ENCODE measurements at places on chromosomes 3 and 15. TPM values are rescaled to one million over a fixed set of nuclear protein-coding genes. Genes with fewer than 3 reads are reported as not detected.
A peak's percentile ranks its signal among the peaks of the same experiment; 100 is the strongest.

GRCh38 chr3:49607105-49607591 is 52.9 kb downstream of the BSN start:
- DNase-seq = no peak

- no peak for DNase-seq
Measured at GRCh38 chr15:99163271-99164062, 58.6 kb downstream of the SYNM start.

GRCh38 chr3:87607234-87607633 is 330.9 kb upstream of the POU1F1 start:
- no peak for DNase-seq

DNA sequence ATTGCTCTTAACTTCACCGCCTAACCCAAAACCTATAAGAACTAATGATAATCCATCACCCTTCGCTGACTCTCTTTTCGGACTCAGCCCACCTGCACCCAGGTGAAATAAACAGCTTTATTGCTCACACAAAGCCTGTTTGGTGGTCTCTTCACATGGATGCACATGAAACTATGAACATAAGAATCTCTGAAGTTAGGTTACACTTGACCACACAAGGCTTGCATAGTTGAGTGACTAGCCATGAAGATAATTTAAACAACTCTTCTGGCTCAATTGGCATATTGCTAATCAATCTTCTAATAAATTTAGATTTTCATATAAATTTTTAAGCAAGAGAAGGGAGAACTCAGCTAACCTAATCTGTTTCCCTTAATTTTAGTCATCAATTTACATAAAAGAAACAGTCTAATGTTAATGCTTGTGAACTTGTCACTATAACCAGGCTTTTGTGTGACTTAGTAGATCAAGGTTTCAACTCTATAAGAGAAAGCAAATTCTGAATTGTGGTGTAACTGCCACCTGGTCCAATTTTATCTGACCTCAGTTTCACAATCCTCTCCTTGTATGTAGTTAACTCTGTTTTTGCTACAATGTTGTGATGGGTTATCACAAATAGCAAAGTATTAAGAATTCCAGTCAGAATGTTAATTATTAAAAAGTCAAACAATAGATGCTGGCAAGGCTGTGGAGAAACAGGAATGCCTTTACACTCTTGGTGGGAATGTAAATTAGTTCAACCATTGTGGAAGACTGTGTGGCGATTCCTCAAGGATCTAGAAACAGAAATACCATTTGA is 82.0 kb downstream of the HHLA2 start:
- DNase-seq = no peak

GRCh38 chr15:61138156-61138555 is 90.9 kb downstream of the RORA start:
- DNase-seq = no peak

- no peak for DNase-seq
Measured at GRCh38 chr3:103937094-103937493, 1429.6 kb upstream of the ALCAM start.

- no peak for DNase-seq
Measured at GRCh38 chr3:196749125-196749524, 9.5 kb downstream of the PAK2 start.

GRCh38 chr3:31412832-31413231 is 119.9 kb upstream of the STT3B start:
- no peak for DNase-seq

GRCh38 chr3:126320517-126321293 is 36.5 kb downstream of the KLF15 start:
- no peak for DNase-seq

DNA sequence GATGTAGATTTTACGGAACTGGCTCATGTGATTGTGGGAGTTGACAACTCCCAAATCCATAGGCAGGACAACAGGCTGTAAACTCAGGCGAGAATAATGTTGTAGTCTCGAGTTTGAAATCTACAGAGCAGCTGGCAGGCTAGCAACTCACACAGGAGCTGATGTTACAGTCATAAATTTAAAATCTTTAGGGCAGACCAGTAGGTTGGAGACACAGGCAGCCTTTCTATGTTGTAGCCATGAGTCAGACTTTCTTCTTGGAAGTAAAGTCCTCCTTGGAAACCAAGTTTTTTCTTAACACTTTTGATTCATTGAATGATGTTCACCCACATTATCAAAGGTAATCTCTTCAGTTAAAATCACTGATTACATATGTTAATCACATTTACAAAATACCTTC is 89.1 kb upstream of the ALCAM start:
- DNase-seq = no peak

GRCh38 chr3:131975047-131975446 is 59.8 kb downstream of the CPNE4 start:
- no peak for DNase-seq

GRCh38 chr15:39453620-39454019 is 127.3 kb upstream of the THBS1 start:
- no peak for DNase-seq

DNA sequence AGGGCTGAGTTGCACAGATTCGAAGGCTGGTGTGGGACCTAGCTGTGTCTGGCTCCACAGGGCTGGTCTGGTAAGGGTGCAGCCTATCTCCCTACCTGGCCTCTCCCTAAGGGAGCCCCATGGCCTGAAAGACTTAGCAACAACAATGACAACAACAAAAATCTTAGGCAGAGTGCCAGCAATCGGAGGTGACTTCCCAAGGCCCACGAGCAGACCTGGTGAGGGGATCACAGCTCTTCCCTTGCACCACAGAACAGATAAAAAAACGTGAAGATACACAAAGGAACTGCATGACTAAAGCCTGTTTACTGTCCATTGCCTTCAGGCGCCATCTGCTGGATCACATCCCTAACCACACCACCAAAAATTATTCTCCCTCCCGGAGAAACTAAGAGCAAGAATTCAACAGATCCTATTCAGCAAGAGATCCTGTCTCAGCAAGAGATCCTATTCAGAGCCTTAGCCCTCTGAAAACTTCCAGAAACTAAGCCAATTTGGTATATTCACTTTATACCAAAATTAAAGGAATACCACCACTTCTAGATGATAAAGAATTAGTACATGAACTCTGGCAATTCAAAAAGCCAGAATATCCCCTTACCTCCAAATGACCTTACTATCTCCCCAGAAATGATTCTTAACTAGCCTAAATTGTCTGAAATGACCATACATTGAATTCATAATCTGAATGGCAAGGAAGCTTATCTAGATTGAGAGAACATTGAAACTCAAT is 24.1 kb upstream of the OR5K4 start:
- peak; percentile 18 for DNase-seq

DNA sequence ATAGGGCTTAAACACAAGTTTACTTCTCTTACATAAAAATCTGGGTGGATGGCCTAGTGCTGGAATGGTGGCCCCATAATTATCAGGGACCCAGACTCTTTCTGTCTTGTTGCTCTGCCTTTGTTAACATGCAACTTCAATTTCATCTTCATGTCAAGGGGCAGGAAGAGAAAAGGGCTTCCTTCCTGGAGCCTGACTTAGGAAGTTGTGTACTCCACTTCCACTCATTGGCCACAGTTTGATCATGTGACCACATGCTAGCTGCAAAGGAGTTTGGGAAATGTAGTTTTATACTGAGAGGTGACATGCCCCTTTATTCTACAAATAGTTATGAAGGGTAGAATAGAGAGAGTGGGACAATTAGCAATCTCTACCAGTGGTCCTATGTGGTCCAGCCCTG is 39.3 kb downstream of the RHCG start:
- DNase-seq = no peak

DNA sequence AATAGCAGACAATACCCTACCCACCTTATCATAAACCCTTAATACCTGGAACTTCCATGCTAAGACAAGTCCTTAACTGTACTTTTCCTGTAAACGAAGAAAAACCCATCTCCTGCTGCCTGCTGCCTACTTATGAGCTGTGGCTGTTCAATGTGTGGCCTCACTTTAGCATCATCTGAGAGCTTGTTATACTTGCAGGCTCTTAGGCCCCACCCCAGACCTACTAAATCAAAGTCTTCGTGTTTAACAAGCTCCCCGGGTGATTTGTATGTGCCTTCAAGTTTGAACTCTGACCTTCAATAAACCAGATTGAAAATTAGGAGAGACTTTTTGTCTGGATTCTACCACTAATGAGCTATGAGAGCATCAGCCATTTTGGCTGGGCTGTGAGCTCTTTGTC is 29.3 kb downstream of the TMEM41A start:
- no peak for DNase-seq

GRCh38 chr3:125220183-125220582 is 7.6 kb upstream of the SLC12A8 start:
- DNase-seq = no peak

- peak; percentile 54 for DNase-seq
Measured at GRCh38 chr15:67138891-67139855, 73.8 kb downstream of the SMAD3 start.

- no peak for DNase-seq
Measured at GRCh38 chr3:156448300-156448699, 106.6 kb downstream of the SSR3 start.

- no peak for DNase-seq
Measured at GRCh38 chr15:87744815-87745214, 511.7 kb downstream of the NTRK3 start.

DNA sequence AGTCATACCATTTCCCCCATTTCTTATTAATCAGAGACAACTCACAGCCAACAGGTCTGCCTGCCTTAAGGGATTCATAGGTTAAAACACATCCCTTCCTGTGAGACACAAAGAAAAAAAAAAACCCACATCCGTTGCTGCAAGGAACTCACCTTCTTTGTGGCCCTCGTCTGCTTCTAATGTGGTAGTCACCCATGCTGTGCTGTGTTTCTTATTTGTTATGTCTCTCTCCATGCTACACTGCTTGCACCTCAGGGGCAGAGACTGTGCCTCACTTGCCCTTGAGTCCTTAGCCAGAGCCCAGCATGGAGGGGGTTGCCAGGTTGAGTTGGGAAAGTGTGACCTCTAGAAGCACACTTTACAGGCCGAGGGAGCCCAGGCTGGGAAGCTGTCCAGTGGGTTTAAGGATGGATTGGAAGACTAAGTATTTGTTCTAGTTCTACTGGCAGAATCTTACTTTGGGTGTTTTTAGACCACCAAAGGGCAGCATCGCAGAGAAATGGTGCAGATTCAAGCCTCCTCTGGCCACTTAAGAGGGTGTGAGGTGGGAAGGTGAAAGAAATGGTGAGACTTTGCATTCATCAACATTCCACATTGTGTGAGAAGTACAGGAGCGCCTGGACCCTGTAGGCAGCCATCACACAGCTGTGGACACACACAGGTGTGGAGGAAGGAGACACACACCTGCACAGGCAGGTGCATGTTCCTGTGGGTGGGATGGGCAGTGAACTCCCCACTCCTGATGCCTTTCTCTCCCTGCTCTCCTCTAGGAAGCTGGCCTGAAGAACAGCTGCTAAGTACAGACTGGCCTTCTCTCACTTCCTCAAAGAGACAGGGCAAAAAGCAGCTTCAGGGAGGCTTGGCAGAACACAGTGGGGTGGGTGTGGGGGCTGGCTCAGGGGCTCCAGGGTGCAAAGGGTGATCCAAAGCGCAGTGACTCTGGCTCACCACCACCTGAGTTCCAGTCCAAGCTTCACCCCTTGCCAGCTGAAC is 48.8 kb downstream of the GLB1 start:
- no peak for DNase-seq

- DNase-seq = no peak
Measured at GRCh38 chr3:25306066-25306465, 122.0 kb upstream of the RARB start.

- no peak for DNase-seq
Measured at GRCh38 chr3:129502641-129503408, 25.6 kb upstream of the RHO start.

GRCh38 chr15:63243101-63243500 is 34.3 kb upstream of the APH1B start:
- DNase-seq = no peak

GRCh38 chr3:194945508-194945907 is 259.8 kb downstream of the FAM43A start:
- no peak for DNase-seq

DNA sequence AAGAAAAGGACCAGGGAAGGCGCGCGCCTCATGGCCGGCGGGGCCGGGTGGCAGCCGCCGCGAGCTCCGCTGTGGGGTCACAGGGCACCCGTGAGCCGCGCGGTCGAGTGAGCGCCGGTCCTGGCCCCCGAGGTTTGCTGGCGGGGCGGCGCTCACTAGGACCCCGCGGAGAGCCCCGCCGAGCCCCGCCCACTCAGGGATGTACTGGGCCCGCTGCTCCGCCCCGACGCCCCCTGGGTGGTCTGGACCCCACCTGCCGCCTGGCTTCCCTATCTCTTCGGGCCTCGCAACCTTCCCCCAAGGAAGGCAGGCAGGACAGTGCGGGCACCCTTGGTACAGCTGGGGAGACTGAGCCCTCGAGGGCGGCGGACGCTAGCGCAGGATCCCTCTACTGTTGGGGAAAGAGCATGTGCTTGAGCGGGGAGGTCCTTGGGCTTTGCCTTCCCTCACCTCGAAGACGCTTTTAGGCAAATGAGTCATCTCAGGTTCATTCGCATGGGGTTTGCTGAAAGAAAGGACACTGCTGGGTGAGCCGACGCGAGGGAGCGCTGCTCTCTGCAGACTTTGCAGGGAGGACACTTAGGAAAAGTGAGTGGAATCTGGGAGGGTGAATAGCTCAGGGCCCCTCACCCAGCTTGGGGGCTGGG is at the start of gene CHRNB4:
CHRNB4 (minus strand) TSS at position 109 of the 647 bp plus-strand sequence; CDS start at position 32, 77 bp downstream.
- no peak for DNase-seq

- DNase-seq = no peak
Measured at GRCh38 chr3:100099621-100100020, 14.7 kb downstream of the FILIP1L start.

GRCh38 chr3:172201870-172202236 is 162.5 kb downstream of the FNDC3B start:
- DNase-seq = peak; percentile 91

- DNase-seq = no peak
Measured at GRCh38 chr3:32457971-32458471, 44.6 kb downstream of the CMTM6 start.

DNA sequence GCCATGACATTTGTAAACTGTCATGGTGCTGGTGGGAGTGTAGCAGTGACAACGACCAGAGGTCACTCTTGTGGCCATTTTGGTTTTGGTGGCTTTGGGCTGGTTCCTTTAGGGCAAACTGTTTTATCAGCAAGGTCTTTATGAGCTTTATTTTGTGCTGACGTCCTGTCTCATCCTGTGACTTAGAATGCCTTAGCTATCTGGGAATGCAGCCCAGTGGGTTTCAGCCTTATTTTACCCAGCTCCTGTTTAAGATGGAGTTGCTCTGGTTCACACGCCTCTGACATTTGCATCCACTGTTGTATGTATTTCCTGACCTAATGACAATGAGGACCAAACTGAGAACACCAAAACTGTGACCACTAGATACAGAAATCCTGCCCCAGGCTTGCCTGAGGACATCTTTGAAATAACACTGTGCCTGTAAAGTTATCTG is 37.6 kb downstream of the RAB8B start:
- DNase-seq = no peak

- DNase-seq = no peak
Measured at GRCh38 chr3:64070704-64071103, 47.4 kb upstream of the PSMD6 start.

Gene GCNT3
- not detected for total RNA-seq

Gene DUOX2
- 0.79 TPM for total RNA-seq

Gene SCAANT1
- not detected for total RNA-seq

Gene PCNP
- total RNA-seq = 130 TPM

Gene TICRR
- total RNA-seq = 2.4 TPM

Gene CLEC3B
- total RNA-seq = 54.6 TPM

Gene OXTR
- 0.59 TPM for total RNA-seq

Gene GOLGA6D
- total RNA-seq = 0.30 TPM

Gene HTD2
- 10.6 TPM for total RNA-seq

Gene ANKUB1
- total RNA-seq = not detected

Gene ITIH1
- 1.3 TPM for total RNA-seq

Gene SKOR1
- total RNA-seq = 0.10 TPM

Gene PLSCR5
- total RNA-seq = not detected

Gene TXNRD3
- total RNA-seq = 13.6 TPM

Gene ZKSCAN7
- 8.1 TPM for total RNA-seq
